ENCODE measurements at places on chromosomes 2 and 18.

DNA sequence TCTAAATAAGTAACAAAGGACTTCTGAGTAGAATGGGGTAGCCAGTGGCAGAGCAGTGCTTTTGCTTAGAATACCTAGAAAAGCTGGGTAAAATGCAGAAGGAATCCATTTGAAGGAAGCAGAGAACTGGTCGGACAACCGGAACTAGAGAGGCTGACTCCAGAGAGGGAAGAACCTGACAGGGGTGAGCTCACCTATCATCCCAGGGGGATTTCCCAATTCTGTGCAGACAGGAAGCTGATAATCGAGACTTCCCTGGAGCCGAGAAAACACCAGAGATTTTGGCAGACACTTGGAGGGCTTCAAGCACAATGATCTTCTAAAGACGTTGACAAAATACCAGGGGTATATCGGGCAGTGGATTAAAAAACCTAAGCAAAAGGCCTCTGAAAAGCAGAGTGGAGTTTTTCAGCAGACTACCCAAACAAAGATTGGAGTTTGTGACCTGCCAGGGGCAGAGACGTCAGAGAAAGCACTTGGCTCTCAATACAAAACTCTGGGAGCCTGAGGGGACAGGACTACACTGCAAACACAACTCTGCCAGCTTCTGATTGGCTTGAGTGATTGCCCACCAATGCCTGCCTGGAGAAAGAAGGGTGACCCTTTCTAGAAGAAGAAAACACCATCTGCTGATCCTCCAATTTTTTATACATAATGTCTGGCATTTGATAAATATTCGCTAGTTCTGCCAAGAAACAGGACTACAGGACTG lies 67.5 kb upstream of the TTN start:
- DNase-seq: no peak

DNA sequence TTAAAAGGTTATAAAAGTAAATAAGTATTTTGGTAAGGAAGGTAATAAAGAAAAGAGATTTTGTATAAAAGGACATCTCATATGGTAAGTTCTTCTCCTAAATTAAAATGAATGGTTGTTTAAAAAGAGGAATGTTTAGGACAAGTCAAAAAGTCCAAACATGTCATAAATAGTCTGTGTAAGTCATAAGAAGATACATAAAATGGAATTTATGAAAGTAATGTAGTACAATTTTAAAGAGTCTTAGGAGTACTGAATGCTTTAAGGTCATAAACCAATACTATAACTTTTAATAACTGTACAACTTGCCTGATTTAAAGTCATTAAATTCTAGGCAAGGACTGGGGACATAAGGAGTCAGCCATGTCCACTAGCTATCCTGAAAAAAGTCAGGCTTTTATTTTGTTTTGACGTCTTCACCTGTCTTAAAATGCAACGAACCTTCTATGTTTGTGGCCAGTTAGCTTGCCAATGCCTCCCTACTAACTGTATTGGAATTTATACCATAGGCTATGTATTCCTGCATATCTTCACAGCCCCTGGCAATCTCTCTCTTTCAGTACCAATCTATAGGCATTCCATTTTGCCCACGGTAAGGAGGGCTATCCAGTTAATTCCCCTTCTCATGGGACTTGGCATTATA lies 312.3 kb upstream of the LRRTM4 start:
- DNase-seq: no peak

GRCh38 chr2:11562476-11562875 lies 28.6 kb downstream of the GREB1 start:
- no peak for DNase-seq

- DNase-seq: no peak
These were observed 9.2 kb upstream of the TMEM247 start for GRCh38 chr2:46470114-46470628.

DNA sequence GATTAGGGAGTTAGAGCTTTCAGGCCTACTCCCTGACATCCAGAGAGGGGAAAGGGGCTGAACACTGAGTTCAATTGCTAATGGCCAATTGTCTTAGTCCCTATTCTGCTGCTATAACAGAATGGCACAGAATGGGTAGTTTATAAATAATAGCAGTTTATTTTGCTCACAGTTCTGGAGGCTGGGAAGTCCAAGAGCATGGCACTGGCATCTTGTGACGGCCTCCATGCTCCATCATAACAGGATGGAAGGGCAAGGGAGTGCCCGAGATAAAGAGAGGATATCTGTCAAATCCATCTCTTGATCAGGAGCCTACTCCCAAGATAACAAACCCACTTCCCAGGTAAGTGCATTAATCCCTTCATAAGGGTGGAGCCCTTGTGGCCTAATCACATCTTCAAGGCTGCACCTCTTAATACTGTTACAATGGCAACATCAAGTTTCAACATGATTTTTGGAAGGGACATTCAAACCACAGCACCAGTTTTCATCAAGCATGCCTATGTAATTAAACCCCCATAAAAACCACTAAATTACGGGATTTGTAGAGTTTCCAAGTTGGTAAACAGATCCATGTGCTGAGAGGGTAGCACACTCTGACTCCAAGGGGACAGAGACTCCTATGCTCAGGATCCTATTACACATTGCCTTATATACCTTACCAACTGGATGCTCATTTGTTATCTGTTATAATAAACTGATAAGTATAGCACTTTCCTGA lies 44.6 kb downstream of the BAZ2B start:
- DNase-seq: no peak

Measured in effector CD8-positive, alpha-beta T cell (primary cell).